ENCODE measurements at places on chromosomes 6 and 20.

DNA sequence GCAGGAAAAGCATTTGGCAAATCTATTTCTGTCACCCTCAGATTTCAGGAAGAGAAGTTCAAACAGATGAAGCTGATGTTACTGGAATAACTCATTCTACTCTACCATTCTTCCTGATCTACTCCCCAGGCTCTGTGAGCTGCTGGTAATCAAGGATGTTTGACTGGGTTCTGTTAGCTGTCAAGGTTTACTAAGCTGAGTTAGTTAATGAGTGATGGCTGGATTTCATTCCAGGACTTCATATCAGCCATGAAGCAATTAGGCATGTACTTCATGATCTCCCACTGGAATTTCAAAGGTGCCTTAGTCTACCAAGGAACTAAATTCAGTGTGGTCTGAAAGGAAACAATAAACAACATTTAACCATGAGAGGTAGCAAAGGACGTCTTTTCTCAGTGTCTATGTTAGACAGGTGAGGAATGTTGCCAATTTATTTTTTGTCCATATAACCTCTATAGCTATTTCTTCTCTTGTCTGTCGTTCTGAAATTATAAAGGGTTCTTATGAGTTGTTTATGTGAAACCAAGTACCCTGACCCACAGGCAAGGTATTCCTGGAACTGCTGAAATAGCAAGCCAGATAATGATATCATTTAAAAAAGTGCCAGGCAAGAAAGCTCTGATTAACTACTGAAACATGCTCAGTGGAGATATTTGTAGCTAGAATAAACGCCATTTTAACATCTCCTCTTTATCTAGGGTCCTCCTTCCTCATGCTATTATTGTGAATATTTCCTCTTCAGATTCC lies 112.9 kb downstream of the BACH2 start:
- no peak for DNase-seq

DNA sequence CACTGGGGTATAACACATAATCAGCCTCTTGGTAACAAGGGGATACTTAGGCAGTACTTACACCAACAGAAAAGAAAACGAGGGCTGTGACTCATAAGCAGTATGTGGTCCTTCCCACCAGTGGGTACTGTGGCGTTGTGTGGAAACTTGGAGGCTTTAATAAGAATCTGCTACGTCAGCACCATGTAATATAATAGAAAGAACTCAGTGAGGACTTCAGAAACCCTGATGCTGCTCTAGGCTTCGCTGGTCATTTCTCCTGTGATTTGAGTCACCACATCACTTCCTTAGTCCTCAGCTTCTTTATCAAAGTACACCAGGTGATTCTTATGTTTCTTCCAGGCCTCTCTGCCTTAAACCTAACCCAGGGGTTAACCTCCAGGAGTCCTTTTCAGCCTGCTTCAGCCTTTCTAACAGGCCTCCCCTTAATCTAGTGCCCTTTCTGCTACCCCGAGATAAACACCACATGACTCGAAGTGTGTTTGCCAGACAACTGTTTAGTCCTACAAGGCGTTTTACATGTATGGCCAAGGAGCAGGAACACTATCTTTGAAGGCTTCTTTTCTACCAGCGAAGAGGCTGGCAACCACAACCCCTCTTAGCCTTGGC lies 68.5 kb downstream of the FYN start:
- peak; percentile 73 for DNase-seq

DNA sequence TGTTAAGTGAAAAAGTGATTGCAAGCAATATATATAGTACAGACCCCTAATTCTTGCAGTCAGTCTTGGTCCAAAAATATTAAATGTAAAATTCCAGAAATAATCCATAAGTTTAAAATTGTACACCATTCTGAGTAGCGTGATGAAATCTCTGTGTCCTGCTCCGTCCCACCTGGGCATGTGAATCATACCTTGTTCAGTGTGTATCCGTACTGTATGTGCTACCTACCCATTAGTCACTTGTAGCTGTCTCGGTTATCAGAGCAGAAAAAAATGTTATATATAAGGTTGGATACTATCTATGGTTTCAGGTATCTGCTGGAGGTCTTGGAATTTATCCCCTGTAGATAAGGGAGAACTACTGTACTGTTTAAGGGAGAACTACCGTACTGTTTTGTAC lies 16.3 kb downstream of the IRAK1BP1 start:
- DNase-seq: no peak

DNA sequence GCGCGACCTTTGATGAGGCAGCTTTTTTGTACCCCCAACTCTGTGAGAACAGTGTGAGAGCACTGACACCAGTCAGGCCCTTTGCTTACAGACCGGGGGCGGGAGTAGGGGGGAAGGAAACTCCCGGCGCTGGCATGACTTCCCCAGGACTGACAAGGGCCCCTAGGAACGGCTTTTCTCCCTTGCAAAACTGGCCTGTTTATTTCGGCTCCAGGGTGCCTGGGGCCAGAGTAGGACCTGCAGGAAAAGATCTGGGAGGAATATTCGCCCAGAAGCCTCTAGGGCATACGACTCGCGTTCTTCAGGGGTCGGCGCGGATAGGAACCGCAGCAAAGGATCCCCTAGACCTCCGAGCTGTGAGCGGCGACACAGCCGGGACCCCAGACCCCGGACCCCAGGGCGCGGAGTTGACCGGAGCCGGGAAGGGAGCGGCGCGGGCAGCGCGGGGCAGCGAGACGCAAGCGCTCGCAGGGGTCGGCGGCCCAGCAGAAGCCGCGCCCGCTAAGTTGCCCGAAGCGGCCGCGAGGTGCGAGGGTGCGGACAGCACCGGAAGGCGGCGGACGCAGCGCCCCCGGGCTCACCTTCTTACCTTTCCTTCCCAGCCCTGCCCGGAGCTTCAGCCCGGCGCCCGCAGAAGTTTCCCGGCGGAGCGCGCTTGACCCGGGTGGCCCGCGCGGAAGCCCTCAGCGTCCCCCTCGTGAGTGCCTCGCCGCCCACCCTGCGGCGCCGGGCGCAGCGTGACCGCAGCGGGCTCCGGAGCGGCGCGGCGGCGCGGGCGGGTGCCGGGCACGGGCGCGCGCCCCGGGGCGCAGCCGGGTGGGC lies at the start of gene POPDC3:
TSS of gene POPDC3 (minus strand) at position 771 of the 822 bp plus-strand sequence. CDS start 18,105 bp downstream, outside the sequence.
- no peak for DNase-seq

DNA sequence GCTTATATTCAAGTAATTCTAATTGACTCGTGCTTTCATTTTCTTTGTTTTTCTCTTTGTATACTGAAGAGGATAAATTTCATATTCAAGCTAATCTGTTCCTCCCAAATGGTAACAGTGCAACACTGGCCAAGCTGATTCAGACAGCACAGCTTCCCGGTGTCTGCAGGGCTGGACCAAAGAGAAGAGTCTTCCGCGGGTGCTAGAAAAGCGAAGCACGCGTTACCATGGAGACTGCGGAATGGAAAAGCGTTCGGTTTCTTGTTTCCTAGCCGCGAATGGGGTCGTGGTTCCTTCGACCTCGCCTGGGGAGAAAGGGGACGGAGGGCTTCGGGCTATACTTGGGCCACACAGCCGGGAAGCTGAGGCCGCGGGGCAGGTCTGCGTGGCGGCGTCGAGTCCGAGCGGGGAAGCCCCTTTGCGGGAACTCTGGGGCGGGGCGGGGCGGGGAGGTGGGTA lies 6.2 kb upstream of the ZNF311 start:
- no peak for DNase-seq

- no peak for DNase-seq
Observed at GRCh38 chr6:3510617-3511016, 53.8 kb upstream of the SLC22A23 start.

DNA sequence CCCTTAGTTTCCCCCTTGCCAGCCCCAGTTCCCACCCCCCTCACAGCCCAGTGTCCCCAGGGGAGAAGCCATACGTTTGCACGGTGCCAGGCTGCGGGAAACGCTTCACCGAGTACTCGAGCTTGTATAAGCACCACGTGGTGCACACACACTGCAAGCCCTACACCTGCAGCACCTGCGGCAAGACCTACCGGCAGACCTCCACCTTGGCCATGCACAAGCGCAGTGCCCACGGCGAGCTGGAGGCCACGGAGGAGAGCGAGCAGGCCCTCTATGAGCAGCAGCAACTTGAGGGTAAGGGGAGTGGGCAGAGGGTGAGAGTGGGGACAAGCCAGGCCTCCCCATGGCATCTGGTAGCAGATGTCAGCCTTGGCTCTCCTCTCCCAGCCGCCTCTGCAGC lies 5.1 kb upstream of the DEF6 start:
- no peak for DNase-seq

GRCh38 chr20:36572701-36573102 lies 695 bp upstream of the TGIF2 start:
- peak; percentile 69 for DNase-seq

DNA sequence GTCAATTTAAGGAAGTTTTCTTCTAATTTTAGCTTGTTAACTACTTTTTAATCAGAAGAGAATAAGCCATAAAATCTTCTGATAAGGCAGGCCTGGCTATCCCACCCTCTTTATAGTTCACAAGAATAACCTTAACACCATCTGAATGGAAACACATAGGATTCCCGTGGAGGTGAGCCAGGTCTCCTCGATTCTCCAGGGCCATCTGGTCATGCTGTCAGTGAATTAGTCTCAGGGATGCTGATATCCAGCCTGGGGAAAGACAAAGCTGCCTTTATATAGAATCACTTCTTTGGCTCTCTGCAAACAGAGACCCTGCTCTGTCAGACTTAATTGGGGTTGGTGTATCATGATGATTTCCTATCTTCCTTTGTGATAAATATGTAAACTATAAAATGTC lies 30.1 kb upstream of the TAGAP start:
- DNase-seq: no peak

DNA sequence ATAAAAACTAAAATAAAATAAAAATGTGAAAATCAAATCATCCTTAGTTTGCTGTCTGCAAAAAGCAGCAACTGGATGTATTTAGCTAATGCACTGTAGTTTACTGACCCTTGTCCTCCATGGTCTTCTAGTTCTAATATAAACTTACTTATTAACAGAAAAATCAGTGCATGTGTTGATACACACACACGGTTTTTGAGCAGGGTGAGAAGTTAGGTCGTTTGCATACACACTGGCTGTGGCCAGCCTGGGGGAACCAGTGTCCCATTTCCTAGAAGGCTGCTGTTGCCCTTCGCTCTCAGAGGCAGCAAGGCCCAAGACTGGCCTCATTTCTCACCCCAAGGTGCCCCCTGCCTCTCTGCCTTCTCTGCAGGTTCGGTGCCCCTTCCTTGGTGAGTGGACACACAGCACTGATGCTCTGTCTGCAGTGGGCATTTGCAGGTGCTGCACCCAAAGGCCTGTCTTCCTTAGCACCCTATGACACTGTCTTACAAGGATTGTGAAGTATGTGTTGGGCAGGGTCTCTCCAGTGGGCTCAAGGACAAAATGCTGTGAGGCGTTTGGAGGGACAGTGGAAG lies 168.5 kb downstream of the SCP2D1 start:
- DNase-seq: no peak

GRCh38 chr6:142171351-142171750 lies 24.3 kb downstream of the VTA1 start:
- no peak for DNase-seq

DNA sequence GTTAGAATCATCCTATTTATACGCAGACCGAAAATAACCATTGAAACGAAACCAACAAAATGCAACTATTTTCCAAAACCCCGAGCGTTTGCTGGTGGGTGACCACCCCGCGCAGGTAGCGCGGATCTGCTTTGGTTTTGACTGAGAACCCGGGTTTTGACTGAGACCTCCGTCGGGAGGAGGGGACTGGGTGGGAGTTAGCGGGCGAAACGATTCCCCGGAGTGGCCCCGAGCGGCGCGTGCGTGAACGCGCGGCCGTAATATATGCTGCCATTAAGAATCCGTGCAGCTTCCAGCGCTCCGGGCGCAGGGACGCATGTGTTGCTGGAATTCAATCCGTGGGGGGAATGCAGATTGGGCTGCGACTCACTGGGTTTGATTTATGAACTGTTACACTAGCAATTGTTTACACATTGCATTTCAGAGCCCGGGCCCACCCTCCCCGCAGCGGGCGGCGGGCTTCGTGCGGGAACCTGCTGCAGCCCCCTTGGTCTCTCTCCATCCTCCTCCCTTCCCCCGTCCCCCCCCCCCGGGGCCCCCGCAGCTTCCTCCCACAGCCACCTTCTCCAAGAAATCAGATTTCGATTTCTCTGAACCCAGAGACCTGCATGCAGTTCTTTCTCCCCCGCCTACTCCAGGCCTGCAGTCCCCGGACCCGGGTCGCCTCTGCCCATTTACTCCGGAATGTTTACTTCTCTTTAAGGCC lies 9.9 kb downstream of the NRN1 start:
- DNase-seq: no peak

DNA sequence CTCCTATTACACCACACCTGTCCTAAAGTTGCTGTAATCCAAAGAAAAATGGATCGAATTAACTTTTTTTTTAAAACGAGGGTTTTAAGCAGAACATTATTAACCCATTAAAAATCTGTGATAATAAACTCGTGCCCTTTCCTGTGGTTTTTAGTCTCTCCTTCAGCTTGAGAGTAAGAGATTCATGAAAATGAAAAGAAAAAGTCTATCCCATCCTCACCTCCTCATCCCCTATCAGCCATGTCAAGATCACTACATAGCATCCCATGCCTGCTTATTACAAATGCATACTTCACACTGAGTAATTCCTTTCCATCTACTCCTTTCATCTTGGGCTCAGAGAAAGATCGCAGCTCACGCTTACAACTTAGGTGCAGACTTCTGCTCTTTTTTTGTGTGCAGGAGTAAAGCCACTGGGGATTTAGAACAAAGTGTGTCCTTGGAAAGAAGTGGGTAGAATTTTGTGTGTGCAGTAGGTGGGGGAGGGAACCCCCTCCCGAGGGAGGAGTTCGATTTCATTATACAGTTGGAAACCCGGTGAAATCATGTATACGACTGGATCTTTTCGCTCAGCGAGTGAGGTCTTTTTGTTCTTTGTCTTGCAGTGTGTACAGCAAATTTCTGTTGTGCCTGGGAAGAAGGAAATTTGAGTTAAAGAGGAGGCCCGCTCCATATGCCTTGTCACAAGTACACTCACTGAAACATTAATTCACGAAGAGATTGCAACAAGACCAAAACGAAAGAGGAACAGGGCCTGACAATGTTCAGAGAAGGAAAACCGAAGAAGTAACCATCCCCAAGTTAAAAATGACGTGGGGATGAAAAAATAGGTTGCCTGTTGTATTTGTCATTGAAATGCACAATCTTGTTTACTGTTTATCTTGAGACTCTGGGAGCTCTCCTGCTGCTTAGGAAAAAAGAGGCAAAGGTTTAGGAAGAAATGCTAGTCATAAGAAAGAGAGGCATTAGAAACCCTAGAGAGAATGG lies 146.5 kb upstream of the ZNF217 start:
- no peak for DNase-seq

DNA sequence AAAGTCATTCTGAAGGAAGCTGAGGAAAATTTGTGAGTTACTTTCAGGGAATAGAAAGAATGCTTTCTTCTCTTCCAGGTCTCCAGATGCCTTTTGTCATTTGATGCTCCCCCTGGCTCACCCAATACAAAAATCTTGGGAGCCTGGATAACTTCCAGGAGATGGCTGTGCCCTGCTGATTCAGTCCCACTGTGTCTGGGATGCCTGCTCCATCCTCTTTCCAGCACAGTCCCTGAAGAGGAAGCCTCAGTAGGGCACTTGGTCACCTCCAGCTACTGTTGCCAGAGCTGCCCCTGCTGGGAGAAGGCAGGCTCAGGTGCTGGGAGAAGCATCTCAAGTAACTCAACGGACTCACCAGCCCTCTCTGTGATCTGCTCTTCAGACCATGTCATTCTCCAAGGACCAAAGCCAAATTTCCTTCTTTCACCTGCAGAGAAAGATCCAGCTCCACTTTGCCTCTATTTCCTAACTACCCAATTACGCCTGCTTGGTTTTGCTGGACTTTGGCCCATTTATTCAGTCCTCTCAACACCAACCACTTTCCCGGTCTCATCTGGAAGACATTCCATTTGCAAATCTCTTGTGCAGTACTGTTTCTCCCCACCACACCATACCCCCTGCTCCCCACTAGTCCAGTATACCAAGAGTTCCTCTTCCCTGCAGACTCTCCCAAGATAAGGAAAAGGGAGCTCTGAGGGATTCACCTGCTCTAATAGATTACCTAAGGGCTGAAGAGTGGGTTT lies 53.3 kb downstream of the SLC23A2 start:
- DNase-seq: no peak

Measured in activated naive CD4-positive, alpha-beta T cell treated with anti-CD3 and anti-CD28 coated beads, Interleukin-2, amount 50 U/mL, for 72 hours (primary cell).